ENCODE measurements at places on chromosomes 1 and 21.

GRCh38 chr1:84719543-84720217 lies 29.4 kb upstream of the SSX2IP start:
- DNase-seq: no peak

DNA sequence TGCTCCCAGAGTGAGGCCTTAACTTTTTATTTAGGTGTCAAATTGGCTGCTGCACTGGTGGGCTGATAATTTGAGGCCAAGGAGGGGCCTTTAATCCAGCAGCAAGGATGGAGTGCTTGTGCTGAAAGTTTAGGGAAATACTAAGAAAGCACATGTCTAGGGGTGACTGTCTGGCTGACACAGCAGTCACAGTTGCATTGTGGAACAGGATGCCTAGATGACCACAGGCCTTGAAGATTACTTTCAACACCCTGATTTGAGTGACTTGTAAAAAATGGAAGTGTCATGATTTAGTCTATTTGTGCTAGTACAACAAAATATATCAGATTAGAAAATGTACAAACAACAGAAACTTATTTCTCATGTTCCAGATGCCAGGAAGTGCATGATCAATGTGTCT lies 57.7 kb downstream of the ZNF697 start:
- no peak for DNase-seq

- DNase-seq: no peak
Observed at GRCh38 chr1:41101076-41101475, 79.6 kb upstream of the SLFNL1 start.

DNA sequence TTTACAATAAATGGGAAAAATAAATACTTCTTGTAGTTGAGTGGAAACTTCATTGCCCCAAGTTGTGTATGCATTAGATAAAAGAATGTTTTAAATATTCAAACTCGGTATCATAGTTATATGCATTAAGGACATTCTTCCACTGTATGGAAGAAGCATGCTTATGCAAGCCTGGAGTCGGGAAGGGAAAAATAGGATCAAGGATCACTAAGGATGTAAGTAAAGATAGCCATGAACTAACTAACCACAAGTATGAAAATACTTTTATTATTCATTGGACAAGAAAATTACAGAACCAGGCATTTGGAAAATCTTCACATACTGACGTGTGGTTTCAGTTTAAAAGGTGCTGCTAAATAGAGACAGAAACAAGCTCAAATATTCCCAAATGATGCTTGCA lies 26.9 kb upstream of the DPYD start:
- no peak for DNase-seq

DNA sequence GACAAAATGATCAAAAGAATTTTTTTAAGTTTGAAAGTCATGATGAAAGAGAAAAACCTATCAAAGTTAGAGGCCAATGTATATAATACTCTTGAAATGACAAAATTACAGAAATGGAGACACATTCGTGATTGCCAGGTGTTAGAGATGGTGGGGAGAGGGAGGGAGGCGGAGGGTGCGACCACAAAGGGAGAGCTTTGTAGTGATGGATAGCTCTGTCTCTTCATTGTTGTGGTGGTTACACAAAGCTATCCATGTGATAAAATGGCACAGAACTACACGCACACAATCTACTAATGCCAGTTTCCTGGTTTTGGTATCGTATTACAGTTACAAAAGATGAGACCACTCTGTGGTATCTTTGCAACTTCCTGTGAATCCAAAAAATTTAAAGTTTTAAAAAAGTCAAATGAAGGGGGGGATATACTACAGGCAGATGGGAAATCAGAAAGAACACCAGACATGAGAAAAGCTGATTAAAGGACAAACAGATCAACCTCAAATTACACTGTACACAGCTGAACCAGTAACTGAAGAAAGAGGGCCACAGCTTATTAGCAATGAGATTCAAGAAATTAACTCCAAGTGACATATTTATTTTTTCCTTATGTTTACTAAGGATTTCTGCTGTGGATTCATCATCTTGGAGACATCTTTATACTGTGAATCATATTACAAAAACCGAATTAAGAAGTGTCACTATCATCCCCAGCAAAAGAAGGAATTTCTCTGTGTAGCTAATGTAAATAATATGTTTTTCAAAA lies 199.1 kb downstream of the SLC45A1 start:
- no peak for DNase-seq

DNA sequence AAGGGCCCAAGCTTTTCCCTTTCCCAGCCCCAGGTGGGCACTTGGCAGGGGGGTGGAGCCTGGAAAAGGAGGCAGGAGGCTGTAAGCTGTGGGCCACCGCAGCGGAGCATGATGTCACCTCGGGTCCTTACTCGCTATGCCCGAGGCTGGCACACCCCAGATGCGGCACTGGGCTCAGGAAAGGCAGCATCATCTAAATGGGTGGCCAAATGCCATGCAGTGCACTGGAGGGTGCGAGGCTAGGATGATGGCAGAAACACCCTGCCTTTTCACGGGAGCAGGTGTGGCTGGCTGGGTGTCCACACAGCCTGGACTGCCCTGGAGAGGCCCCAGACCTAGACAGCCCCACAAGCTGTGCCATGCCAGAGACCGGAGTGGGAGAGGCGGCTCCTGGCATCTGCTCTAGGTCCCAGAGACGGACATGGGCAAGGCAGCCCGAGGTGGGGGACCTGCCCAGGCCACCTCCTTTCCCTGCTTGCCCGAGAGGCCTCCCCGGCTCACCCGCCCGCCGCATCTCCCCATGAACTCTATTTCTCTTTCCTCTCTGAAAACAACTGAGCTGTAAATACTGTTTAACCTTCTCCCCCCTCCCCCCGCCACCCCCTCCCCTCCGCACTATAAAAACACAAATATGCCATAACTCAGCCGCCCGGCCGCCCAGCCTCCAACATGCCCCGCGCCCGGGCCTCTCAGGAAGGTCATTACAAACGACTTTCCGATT lies 124.7 kb downstream of the CASZ1 start:
- DNase-seq: no peak

GRCh38 chr1:72567521-72567920 lies 285.2 kb upstream of the NEGR1 start:
- DNase-seq: no peak

- no peak for DNase-seq
Observed at GRCh38 chr1:27690183-27690582, 18.2 kb upstream of the IFI6 start.

- DNase-seq: no peak
Observed at GRCh38 chr1:21914450-21914849, 22.7 kb downstream of the HSPG2 start.

DNA sequence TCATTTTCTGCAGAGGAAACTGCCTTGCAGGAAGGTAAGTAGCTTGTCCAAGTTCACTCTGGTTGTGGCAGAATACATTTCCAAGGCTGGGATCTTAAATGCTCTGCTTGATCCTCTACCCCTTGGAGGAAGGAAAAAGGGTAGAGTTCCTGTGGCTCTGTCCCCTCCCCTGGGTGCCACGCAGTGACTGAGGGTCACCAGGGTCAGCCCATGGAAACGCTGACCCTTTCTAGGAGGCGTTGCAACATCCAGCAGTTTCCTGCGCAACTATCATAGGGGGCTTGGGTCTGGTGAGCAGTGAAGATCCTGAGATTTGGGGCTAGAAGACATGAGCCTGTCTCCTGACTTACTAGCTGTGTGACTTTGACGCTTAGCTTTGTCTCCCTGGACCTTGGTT lies 29.4 kb upstream of the EPS8L3 start:
- no peak for DNase-seq

DNA sequence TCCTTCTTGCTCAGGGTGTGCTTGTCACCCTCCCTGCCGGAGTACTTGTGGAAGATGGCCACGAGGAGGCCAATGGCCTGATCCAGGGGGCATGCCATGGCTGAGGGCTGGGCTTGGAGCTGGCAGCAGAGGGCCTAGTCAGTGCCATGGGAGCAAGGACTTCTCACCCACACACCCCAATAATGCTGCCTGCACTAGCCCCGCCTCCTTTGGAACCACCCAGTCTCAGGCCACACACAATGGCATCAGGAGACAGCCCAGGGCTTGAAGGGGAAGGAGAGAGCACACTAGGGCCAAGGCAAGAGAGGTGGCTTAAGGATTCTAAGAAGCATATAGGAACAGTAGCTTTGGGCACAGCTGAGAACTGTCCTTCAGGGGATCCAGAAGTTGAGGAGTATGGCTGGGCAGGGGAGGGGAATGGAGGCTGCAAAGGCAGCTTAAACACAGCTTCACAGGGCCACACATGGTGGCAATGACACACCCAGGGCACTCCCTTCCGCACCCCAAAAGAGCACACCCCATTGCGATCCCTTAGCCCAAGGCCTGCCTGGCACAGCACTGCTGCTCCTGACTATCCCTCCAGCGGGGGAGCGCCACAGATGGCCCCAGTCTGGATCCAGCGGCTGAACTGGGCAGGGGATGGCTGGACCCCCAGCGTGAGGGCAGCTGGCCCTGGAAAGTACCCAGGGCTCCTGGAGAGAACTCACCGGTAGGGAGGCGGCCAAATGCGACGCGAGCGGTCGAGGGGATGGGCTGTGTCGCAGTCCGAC lies at the start of gene S100A6:
TSS of gene S100A6 (minus strand) at position 750 of the 770 bp plus-strand sequence. CDS start at position 98, 652 bp downstream.
- no peak for DNase-seq

DNA sequence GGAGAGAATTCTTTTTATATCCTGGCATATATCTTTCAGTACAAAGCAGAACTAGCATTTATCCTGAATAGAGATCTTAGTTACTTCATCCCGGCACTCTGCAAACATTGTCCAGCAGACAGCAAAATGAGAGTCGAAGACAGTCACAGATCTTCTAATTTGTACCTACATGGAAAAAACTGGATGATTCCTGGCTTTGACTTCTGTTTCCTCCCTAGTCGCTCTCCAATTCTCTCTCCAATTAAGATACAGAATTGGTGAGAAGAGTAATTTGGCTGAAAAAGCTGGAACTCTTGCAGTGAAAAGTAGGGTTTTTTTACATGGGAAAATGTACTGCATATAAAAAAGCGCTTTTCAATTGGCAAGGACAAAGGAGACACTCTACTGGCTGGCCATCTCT lies 151.1 kb upstream of the C8B start:
- DNase-seq: no peak

DNA sequence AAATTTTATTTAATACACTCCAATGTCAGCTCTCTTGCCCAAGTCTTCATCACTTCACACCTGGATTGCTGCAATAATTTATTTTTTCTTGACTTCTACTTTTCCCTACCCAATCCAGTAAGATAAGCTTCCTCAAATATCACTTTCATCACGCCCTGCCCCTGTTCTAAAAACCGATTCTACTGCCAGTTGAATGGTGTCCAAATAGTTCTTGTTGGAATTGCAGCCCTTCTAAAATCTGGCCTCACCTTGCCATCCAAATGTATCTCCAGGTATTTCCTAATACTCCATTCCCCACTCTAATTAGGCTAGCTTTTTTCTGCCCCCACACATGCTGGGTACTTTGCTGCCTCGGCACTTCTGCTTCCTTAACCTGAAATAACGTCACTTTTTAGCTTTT lies 152.5 kb downstream of the HMCN1 start:
- no peak for DNase-seq

- DNase-seq: no peak
Observed at GRCh38 chr1:1764876-1765470, 13.3 kb downstream of the NADK start.

- DNase-seq: no peak
Observed at GRCh38 chr1:184061396-184062003, 10.0 kb downstream of the TSEN15 start.

GRCh38 chr1:218296162-218296561 lies 11.1 kb downstream of the RRP15 start:
- DNase-seq: no peak

DNA sequence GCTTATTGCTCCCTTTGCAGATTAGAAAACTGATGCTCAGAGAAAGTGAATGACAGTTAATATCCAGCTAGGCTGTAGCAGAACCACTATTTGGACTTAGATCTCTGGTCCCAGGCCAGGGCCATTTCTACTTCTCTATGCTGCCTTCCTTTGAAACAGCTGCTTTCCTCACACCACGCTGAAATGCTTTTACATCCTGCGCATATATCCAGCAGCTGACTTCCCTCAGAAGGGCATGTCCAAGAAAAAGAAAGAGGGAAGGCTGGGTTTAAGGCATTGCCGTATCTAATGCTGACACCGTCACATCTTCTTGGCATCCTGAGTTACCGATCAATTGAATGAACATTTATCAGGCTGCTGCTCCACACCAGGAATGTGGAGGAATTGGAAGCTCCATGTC lies 122.4 kb downstream of the UBE2U start:
- DNase-seq: no peak

GRCh38 chr1:172136925-172137324 lies 283.6 kb upstream of the C1orf105 start:
- DNase-seq: no peak

- DNase-seq: no peak
Observed at GRCh38 chr1:3115275-3116149, 46.5 kb downstream of the PRDM16 start.

- no peak for DNase-seq
Observed at GRCh38 chr1:85947186-85947585, 209.4 kb downstream of the COL24A1 start.

- no peak for DNase-seq
Observed at GRCh38 chr1:219476716-219477115, 136.2 kb downstream of the ZC3H11B start.

- no peak for DNase-seq
Observed at GRCh38 chr1:226964068-226964425, 24.0 kb downstream of the COQ8A start.

DNA sequence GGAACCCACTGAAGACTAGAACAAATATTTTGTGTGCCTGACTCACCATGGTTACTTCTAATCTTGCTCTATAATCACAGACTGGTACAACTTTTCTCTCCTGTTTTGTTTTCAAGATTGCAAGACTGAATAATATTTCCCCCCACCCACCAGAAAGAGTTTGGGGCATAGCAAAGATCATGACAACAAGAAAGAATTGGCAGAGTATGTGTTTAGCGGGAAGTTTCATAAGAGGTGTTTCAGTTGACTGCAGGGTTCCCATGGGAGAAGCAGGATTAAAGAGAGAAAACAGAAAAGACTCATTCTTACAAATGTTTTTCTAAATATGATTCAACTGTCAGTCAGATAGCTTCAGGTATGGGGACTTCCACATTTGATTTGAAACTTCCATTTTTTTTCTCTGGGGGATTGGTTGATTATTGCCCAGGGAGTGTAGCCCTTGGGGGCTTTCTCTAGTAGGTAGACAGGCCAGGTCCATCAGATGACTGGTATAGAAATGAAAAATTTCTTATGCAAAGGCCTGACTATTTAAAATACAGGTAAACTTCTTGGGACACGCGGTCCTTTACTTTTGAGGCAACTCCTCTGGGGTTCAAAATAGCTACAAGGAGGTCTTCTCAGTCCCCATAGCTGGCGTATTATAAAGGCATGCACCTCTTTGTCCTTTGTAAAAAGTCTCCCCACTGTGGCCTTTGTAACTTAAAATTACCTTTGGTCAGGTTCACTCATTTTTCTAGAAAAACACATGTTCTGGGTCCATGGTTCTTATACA lies 13.9 kb downstream of the OR14I1 start:
- DNase-seq: no peak

DNA sequence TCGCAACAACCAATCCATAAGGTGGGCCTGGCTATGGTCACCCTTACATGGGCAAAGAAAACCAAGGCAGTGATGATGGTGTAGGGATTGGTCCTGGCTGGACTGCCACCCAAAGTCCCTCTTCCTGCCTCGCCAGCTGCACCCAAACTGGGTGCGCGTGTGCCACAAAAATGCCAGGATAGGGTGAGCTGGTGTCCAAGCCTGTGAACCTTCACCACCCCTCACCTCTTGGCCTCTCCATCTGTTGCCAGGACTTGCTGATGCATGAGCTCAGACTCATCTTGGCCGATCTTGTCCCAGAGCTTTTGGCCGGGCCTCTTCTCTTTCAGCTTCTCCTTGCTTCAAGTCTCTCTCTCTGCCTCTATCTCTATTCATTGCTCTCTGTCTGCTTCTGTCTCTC lies 41.8 kb downstream of the FOXD2 start:
- no peak for DNase-seq

All from T-helper 17 cell (primary cell).